Suprapubic skin (tissue), 4 donors: ENCODE measurements at places on chromosomes 1 and 21.
A peak's percentile ranks its signal among the peaks of the same experiment; 100 is the strongest.

GRCh38 chr1:89820422-89821321 is at the start of gene LRRC8D:
LRRC8D (plus strand) TSS chr1:89821032; CDS start chr1:89933069, 112,037 bp downstream.
- peak; percentile 90 for DNase-seq

DNA sequence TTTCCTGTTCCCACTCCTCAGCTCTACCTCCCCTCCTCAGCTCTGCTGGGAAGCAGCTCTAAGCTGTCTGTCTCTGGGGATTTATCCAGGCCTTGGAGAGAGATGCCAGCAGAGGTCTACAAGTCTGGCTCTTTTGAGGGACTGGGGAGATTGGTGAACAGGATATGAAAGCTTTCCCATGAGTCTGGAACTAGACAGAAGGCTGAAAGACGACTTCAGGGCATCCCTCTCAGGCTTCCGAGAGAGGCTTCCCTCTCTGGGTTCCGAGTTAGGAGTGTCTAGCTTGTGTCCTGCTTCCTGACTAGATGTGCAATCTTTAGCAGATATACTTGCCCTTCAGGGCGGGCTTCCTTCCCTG is 733 bp downstream of the TMEM35B start:
- DNase-seq: no peak

DNA sequence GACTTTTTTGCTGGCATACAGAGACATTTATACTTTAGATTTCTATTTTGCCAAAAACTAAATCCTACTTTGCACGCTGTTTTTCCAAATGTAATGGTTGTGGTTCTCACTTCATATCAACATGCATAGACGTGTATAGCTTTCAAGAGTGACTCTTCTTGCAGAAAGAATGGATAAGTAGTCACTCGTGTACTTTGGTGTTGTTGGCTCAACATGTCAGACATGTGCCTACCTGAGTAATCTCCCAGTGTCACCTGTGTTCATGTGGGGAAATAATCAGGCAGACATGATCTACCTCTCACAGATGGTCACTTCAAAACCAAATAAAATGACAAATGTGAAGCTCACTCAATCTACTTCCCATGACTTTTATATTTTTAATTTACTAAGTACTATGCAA is 73.1 kb downstream of the GPR88 start:
- DNase-seq: no peak

- DNase-seq: no peak
These were observed 7.8 kb downstream of the ZC3H12A start for GRCh38 chr1:37482004-37482785.

DNA sequence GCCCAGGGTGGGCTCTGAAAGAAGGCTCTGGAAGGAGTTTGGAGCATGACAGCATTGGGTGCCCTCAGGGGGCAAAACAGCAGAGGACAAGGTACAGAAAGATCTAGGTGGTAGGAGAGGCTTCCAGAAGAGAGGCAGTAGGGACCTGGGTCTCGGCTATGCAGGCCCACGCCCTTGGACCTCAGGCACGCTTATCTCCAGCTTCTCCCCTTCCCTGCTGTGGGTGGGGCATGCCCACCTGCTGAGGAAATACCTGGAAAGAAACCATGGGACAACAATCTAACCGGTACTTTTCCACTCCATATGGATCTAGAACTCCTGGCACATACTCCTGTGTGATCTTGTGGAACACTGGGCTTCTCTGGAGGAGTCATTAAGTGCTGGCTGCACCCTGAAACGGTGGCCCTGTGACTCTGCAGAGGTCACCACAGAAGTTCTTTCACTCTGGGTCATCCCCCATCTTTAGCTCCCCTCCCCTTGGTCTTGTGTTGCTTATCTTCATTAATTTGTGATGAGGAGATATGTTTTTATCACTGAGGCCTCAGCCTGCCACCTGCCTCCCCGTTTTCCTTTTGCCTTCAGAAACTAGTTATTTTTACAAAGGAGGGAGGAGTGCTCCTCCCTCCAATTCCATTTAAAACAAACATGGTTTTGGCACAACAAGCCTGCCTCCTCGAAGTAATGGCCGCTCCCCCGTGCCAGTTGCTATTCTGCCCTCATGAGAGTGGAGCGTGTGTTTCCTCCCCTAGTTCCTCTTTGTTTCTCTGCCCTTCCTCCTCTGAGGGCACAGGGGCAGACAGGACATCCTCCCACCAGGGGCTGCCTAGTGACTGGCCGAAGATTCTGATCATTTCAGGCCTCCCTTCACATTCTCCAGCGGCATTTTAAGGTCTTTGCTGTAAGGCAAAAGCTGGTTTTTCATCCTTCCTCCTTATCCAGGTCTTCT is 78.0 kb upstream of the ATP5PO start:
- DNase-seq: no peak

GRCh38 chr1:53697721-53698383 is 41.1 kb downstream of the GLIS1 start:
- DNase-seq: no peak

DNA sequence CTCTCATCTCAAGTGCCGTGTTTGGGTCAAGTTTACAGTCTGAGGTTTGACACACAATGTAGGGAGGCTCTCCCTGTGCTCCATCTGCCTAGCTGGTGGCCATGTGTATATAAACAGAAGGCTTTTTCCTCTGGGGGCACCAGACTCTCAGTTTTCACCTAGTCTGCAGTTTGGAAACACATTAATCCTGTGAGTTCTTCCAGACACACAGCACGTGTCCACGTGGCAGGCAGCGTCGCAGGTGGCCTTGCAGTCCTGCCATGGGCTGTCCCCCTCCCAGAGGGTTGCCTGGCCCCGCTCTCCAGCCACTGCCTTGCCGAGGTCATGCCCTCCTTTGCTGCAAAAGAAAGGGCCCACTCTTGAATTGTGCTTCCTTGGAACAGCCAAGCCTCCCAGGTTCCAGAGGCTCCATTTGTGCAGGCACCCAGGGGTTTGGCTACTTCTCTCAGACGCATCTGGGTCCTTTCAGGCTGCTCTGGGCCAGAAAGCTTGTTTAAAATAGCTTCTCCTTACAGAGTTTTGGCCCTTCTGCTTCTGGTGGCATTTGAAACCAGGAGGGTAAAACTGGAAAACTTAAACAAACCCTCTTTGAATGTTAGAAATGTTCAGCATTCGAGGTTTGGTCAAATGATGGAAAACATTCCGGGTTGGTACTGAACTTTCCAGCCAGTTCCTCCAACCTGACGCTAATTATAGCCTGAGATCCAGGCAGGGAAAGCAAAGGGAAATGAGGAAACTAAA is 4.4 kb upstream of the RUNX1 start:
- no peak for DNase-seq

DNA sequence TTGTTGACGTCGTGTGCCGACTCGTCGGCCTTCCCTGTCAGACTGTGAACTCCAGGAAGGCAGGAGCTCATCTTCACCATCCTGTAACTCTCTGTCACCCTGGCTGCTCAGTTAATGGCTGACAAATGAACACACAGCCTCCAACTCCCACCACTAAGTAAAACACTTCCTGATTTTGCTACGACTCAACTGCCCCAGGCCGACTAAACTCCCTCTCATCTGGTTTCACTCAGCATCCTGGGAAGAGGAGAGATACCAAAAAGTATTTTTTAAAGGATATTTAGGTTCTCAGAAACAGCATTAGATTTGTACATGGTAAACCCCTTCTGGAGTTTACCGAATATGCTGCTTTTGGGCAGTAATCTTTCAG is 18.2 kb upstream of the LHX4 start:
- DNase-seq: no peak

DNA sequence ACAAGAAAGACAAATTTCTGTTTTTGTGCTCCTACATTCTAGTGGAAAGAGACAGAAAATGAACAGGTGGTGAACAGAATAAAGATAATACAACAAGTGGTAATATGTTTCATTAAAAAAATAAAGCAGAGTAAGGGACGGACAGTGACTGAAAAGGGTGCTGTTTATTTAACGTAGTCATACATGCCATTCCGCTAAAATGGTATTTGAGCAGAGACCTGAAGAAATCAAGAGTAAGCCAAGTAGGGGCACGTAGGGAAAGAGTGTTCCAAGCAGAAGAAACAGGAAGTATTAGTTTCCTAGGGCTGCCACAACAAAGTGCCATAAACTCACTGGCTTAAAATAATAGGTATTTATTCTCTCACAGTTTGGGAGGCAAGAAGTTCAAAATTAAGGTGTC is 65.6 kb upstream of the KCTD3 start:
- DNase-seq: no peak

DNA sequence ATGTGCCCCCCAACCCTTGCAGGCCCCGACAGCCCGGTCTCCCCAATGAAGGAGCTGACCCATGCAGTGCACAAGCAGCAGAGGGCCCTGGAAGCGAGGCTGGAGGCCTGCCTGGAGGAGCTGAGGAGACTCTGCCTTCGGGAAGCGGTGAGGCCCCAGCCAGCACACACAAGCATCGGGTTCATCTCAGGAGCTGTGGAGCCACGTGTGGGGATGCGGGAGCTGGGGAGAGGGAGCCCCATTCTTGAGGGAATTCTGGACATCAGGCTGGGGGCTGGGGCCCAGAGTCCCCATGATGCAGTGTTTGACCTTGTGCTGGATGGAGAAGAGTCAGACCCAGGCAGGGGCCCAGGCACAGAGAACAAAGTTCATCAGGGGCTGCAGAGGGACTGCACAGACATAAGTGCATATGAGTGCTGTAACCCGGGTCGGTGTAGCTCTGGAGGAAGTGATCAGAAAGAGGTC is 4.8 kb downstream of the INAVA start:
- no peak for DNase-seq

GRCh38 chr21:27094184-27094948 is 127.5 kb upstream of the ADAMTS5 start:
- DNase-seq: no peak

DNA sequence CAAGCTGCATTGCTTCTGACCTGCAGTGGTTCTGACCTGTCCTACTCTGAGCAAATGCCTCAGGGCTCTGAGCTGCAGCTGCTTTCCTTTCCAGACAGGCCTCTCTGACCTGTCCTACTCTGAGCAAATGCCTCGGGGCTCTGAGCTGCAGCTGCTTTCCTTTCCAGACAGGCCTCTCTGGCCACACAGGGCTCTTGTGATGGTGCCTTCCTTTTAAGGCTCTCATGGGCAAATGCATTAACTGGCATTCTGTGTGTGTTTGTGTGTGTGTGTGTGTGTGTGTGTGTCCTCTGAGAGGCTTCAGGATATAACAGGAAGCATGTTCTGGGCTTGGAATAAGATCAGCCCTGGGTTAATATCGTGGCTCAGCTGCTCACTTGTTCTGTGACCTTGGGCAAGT is 131.3 kb downstream of the NTPCR start:
- no peak for DNase-seq

GRCh38 chr1:85427331-85427730 is 37.6 kb downstream of the DDAH1 start:
- no peak for DNase-seq

DNA sequence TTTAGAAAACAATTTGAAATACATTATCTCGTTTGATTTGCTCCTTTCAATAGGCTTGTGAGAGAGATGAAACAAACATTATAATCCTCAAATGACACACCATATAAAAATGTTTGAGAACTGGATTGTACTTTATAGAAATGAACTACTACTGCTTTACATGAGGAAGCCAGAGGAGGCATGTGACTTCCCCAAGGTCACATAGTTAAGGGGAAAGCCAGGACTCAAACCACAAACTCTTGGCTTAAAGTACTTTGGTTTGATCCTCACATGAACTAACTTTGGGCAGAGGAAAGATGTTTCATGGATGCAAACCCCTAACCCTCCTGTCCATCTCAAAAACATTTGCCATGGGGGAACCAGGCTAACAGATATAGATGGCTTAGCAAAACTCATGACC is 4.7 kb downstream of the ARHGEF11 start:
- DNase-seq: no peak

GRCh38 chr21:42374864-42375499 is 8.6 kb upstream of the TFF1 start:
- DNase-seq: no peak

DNA sequence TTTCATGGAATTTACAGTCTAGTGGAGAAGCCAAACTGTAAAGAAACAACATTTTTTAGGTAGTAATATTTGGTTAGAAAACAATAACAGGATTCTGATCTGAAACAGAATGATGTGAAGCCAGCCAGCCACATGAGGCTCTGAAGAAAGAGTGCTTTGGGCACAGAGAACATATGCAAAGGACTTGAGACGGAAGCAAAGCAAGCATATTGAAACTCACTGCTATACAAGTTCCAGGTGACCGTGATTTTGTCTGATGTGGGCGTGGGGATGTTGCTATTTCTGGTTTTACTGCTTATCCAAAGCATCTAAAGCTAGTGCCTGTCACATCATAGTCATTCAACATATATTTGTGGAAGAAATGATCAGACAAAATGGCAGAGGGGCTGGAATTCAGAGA is 14.7 kb downstream of the CRP start:
- no peak for DNase-seq

DNA sequence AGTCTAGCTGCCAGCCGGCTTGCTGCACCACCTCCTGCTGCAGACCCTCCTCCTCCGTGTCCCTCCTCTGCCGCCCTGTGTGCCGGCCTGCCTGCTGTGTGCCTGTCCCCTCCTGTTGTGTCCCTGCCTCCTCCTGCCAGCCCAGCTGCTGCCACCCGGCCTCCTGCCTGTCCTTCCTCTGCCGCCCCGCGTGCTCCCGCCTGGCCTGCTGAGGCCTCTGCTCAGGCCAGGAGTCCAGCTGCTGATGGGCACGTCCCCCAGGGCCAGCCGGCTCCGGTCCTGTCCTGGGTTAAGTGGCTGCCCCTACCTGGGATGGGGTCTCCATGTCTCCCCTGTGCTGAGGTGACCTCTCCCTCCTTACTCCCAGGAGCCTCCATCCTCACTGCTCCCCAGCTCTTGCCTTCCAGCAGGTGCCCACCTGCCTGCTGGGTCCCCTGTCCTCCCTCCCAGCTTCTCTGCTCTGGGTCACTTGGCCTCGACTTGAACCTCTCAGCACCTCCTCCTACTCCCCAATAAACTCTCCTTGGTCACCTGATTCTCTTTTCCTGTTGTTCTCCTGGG is 870 bp downstream of the KRTAP10-8 start:
- DNase-seq: no peak

GRCh38 chr1:171628225-171628624 is 6.2 kb downstream of the MYOCOS start:
- no peak for DNase-seq

DNA sequence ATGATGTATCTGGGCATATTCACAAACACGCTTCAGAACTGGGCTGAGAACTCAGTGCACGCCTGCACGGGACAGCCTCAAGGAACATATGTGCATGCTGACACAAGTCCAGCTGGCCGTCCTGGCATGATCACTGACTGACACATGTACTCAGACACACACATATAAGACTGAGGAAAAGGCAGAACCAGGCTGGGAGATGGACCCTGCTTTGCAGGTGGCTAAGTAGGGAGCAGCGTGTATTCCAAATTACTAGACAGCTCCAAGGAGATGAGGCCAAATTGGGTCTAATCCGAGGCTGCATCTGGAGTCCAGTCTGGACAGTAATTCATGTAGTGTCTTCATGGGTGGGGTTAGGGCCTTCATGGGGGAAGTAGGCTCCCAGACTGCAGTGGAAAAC is 41.4 kb upstream of the GJB5 start:
- no peak for DNase-seq

GRCh38 chr21:17472592-17473271 is 40.1 kb upstream of the CXADR start:
- no peak for DNase-seq

- no peak for DNase-seq
These were observed 16.7 kb downstream of the CAMTA1 start for GRCh38 chr1:6801966-6802365.

GRCh38 chr1:201450721-201451291 is 18.2 kb downstream of the PHLDA3 start:
- no peak for DNase-seq

- peak; percentile 83 for DNase-seq
These were observed 610 bp downstream of the SCYL3 start for GRCh38 chr1:169892927-169893644.
